ENCODE measurements at places on chromosomes 11 and 22. TPM values are rescaled to one million over a fixed set of nuclear protein-coding genes. Genes with fewer than 3 reads are reported as not detected.

- no peak for DNase-seq
- peaks cover 39% of the 10 kb centered on the region for H3K27me3 ChIP-seq
- no peak overlapping the region for H3K4me3 ChIP-seq
- H3K4me1 ChIP-seq, result no peaks in the 10 kb centered on the region
- H3K36me3 ChIP-seq, result no peaks in the 10 kb centered on the region
Observed at GRCh38 chr11:69700278-69701140, 3.3 kb downstream of the FGF19 start.

The RHOG gene
- 37.1 TPM for total RNA-seq

The OR4A15 gene
- total RNA-seq, result not detected

GRCh38 chr11:133041928-133042882 lies 490.1 kb downstream of the OPCML start:
- DNase-seq, result no peak
- H3K4me3 ChIP-seq, result no peak overlapping the region
- no peaks in the 10 kb centered on the region for H3K27me3 ChIP-seq
- no peaks in the 10 kb centered on the region for H3K4me1 ChIP-seq

The GLYAT gene
- not detected for total RNA-seq

DNA sequence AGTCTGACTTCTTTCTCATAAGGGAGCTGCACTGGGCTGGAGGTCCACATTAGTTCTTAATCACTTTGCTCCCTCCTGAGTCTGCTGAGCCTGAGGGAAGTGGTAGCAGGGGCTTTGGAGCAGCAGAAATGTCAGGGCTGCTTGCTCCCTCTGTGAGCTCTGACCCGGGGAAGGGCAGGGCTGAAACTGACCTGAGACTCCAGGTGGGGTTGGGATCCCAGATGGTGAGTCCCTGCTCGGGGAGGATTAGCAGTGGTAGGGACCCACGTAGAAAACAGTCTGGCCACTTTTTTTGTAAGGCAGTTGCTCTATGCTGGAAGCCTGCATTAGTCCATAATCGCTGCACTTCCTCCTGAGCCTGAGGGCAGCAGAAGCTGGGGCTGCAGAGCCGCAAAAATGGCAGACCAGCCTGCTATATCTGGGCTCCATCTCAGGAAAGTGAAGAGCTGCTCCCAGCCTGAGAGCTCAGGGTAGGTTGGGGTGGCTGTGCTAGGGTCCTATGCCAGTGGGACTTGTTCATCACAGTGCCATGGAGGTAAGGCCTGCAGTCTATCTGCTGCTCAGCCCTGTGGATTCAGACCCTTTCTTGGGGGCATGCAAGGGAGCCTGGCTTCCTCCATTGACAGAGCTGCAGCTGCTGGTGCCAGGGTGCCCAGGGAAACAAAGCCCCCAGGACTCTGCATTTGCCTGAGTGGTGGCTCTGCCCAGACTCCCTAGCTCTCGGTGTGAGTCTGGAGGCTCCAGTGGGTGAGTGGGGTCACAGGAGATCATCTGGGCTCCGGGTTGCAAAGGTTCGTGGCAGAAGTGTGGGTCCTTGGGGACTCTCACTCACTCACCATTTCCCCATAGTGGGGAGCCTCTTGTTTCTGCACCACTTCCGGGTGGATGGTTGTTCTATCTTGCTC lies 854.3 kb downstream of the LUZP2 start:
- no peak overlapping the region for H3K4me3 ChIP-seq
- no peaks in the 10 kb centered on the region for H3K27me3 ChIP-seq
- H3K36me3 ChIP-seq, result no peaks in the 10 kb centered on the region
- H3K4me1 ChIP-seq, result no peaks in the 10 kb centered on the region

GRCh38 chr22:40367342-40367741 lies 3.1 kb upstream of the SGSM3 start:
- H3K27ac ChIP-seq, result no peak overlapping the region
- H3K36me3 ChIP-seq, result no peaks in the 10 kb centered on the region
- no peaks in the 10 kb centered on the region for H3K27me3 ChIP-seq
- no peak for DNase-seq
- no peaks in the 10 kb centered on the region for H3K4me1 ChIP-seq

All from uterus (tissue), 4 donors.